ENCODE measurements at places on chromosomes 3 and 15.

DNA sequence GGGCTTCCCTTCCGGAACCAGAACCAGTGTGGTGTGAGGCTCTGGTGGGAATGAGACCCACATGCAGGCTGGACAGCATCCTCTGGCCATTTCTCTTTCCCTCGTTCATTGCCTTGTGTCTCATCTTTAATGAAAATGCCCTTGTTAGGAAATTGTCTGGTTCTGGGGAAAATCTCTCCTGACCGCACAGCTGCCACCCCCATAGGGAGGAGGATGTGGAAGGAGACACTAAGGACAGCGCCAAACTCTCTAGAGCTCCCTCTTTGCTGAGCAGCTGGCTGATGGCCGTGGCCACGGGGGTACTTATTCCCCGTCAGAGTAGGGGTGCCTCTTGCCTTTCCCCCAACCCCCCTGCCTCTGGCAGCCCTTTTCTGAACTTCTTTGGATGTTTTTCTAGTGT, 297.6 kb upstream of the C2CD4B start:
- no peak for DNase-seq

- DNase-seq, result no peak
Measured at GRCh38 chr3:24199300-24199699, 254.2 kb downstream of the NR1D2 start.

DNA sequence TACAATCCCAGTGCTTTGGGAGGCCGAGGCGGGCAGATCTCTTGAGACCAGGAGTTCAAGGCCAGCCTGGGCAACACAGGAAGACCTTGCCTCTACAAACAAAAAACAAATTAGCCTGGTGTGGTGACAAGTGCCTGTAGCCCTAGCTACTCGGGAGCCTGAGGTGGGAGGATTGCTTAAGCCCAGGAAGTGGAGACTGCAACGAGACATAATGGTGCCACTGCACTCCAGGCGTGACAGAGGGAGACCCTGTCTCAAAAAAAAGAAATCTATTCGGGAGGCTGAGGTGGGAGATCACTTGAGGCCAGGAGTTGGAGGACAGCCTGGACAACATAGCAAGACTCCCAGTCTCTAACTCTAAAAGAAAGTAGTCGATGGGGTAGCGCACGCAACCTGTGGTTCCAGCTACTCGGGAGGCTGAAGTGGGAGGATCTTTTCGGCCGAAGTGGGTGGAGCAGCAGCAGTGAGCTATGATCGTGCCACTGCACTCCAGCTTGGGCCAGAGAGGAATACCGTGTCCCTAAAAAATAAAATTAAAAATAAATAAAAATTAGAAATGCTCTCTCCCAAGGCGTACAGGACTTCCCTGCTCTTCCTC, 775 bp downstream of the C3orf33 start:
- peak; percentile 13 for DNase-seq

DNA sequence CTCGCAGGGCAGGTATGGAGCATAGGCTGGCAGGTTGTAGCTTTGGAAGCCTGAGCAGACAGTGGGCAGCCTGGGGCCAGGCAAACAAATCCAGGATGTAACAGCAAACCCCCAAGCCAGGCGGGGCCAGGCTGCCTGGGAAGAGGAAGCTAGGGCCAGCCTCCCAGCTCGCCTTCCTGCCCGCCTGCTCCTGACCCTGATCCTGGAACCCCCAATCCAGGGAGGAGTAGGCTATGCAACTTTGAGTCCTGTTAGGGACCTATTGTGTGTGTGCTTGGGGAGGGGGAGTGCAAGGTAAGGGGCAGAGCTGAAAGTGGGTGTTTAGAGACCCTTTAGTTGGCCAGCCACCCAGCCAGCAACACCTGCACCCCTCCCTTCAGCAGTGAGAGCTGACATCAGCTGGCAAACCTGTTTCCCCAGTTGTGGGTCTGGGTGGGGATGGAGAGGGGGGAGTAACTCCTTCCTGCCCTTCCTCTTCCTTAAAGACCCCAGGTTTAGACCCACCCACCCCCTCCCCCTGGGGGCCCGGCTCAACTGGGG, 2.5 kb downstream of the NBEAL2 start:
- DNase-seq, result no peak

DNA sequence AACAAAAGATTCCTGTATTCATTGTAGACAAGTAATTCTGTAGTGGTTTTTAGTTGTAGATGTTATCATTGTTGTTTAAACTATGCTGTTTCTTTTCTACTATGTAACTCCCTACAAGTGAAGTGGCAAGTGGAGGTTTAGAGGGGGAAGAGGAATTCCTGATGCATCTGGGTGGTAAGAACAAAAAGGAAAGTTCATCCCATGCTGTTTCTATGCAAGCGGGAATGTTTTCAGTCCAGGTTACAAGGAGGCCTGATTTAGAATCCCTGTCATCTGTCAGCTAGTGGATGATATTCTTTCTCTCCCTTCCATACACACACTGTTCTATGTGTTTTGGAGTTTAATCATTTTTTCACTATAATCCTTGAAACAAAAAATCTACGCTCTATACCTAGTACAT, 67.4 kb downstream of the IMPG2 start:
- DNase-seq, result no peak

DNA sequence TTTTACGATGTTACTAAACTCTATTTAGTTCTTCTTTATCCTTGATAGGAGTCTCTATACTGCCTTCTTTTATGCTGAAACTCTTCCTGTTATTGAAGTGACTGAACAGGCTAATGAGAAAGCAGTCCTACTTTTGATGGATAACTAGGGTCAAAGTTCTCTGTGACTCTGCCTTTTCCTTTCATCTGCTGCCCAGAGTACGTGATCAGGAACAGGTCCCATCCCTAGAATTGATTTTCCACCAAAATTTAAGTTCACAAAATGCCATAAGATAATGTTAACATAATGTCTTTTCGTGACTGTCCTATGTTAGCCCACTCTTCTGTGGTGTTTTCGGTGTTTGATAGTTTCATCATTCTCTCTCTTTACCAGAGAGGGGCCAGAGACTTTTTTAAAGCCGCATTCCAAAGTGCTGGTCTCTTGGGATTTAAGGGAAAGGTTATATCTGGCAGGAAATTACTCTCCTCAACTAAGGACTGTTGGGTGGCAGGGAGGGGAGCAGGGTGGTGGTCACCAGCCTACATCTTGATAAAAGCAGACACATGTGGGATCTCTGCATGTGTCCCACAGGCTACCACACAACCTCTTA, 50.3 kb upstream of the PLXND1 start:
- no peak for DNase-seq

- no peak for DNase-seq
Measured at GRCh38 chr3:73600293-73600938, 24.3 kb downstream of the PDZRN3 start.

DNA sequence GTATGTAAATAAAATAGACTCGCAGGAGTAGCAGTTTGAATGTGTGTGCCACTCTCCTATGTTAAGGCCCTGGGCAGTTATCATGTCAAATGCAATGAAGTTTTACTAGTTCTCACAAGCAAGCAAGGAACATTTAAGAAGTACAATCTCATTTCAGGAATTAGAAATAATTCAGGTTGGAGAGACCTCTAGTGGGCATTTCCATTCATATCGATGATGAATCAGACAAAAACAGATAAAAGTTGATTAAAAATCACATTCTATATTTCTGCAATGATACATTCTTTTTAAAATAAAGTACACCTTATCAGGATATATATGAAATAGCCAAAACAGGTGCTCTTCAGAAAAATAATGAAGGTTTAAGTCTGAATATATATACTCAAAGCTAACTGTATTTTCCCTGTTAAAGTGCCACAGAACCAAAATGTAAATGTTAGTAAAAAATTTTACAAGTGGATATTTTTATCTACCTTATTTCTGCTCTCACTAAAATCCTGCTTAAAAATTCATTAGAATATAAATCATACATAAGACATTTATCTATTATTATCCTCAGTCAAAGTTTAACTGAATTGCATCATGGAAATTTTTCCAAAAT, 492.4 kb upstream of the FRG2C start:
- no peak for DNase-seq

- DNase-seq, result no peak
Measured at GRCh38 chr3:124764746-124765145, 34.5 kb downstream of the UMPS start.

DNA sequence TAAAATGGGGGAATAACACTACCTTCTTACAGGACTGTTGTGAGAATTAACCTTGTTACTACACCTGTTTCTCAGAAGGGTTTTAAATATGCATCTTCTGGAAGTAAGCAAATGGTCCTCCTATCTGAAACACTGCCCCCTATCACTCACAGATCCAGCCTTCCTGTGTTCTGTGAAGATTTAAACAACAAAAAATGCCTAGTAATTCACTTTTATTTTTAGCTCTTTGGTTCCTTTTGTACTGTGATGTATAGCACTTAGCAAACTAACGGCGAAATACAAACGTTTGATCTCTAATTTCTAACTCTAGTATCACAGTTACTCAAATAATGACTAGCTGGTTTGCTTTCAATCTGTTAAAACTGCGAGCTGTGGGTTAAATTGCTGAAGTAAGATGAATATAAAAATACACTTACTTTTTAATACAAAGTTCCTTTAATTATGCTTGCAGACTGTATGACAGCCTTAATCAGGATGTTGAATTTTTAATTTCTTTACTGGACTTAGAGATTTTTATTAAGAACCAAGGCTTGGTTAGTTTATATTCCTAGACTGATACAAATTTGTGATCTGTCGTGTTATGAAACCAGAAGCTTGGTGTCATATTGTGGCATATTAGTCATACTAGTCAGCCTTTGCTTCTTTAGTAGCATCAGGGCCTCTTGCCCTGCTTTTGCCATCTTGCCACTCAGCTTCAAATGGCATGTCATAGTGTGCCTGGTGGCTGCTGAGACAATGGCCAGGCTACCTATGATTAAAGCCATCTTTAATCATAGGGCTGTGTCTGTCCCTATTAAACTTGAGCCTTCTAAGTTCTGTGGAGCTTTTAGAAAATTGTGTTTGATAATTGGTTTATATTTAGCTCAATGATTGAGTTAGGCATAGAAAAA, 9.2 kb downstream of the EIF3J start:
- DNase-seq, result no peak

GRCh38 chr15:97143592-97144376, 813.3 kb downstream of the NR2F2 start:
- no peak for DNase-seq

DNA sequence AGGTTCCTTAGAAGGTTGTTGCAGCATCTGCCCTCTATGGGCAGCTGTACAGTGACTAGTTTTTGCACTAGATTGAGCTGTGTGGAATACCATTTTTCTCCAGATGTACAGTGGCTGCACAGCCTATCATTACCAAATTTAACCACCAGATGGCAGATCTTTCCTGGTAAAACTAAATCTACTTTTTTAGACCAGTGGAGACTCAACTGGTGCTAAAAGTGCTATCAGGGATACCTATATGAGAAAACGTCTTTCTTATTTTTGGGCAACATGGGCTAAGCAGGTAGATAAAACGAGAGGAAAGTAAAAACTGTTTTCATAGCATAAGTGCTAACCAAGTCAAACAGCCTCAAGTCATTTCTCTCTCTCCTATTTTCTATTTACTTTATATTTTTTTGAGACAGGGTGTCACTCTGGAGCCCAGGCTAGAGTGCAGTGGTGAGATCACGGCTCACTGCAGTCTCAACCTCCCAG, 21.2 kb downstream of the IGSF10 start:
- DNase-seq, result no peak

GRCh38 chr15:39682366-39682765, 100.3 kb downstream of the FSIP1 start:
- no peak for DNase-seq

- DNase-seq, result no peak
Measured at GRCh38 chr3:100041328-100041749, 73.0 kb downstream of the FILIP1L start.

- peak; percentile 44 for DNase-seq
Measured at GRCh38 chr15:76190751-76191538, 120.3 kb downstream of the ETFA start.

GRCh38 chr3:2940062-2940461, 170.1 kb downstream of the IL5RA start:
- DNase-seq, result no peak

- DNase-seq, result no peak
Measured at GRCh38 chr3:186536883-186537844, 7.0 kb downstream of the CRYGS start.

DNA sequence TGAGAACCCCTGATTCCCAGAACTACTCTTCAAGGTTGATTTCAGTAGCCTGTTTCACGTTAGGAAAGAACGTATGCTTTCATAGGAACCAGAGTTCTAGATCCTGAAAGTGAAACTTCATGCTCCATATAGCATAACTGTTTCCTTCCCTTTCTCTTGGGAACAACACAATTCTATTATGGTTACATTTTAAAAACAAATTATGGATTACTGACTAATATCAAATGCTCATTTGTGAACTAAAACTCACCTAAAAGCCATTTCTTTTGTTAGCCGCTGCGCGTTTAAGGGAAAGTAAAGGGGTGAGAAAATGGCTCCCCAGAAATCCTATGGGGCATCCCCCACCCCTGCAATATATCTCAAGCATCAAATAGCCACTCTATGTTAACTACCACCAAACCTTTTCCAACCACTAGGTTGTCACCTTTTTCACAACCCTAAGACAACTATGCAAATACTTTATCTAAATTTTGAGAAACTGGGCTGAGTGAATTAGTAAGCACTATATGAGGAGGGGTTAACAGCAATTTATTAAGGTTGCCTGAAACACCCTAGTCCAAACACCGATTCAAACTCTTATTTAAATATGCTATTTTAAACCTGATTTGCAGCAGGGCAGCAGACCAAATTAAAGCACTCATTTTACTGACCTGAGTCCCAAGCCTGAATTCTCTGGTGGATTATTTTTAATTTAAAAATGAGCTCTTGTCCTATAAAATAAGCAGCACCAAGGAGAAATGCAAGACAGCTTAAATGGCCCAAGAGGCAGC, 2.4 kb downstream of the SIAH2 start:
- no peak for DNase-seq
